ENCODE measurements at places on chromosomes 4 and X.
A peak's percentile ranks its signal among the peaks of the same experiment; 100 is the strongest.

DNA sequence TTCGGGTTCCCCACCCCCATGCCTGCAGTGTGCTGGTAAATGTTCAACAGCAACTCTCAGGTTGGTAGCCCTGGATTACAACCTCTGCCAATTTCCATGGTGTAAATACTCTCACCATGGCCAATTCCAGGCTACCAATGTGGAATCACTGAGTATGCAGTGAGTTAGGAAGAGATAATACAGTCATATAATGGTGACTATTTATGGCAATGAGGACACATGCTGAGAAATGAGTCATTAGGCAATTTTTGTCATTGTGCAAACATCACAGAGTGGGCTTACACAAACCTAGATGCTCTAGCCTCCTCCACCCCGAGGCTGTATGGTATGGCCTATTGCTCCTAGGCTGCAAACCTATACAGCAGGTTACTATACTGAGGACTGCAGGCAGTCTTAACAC, 4.6 kb upstream of the CLDN24 start:
- no peak for DNase-seq

DNA sequence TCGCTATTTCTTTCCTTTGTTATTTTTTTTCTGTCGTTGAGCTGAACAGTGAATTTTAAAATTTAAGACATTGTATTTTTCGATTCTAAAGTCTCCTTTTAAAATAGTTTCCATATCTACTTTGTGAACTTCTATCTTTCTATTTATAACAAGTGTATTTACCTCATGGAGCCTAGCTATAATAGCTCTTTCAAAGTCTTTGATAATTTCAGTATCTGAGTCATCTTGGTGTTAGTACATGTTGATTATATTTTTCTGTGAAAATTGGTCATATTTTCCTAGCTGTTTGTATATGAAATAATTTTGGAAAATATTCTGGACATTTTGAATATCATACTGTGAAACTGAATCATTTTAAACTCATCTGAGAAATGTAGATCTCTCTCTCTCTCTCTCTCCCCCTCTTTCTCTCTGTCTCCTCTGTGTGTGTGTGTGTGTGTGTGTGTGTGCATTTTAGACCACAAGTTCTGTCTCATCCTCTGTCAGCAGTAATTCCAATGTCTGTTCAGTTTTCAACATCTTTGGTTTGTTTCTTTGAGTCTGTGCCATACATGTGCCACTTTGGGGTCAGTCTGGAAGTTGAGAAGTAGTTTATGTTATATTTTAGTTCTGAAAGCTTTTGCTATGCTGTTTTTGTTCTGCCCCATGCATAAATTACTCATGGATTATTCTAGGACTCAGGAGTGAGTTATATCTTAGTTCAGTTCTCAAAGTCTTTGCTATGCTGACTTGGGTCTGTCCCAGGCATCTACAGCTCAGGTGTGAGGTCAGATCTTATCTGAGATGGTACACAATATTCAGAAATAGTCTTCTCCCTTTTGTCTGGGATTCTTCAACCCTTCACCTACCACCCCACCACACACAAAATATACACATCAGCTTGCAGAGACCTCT, 366.4 kb upstream of the CASK start:
- DNase-seq: no peak

GRCh38 chrX:1592470-1593142, 1.2 kb downstream of the AKAP17A start:
- no peak for DNase-seq

GRCh38 chrX:13001097-13001496, 26.2 kb downstream of the TMSB4X start:
- DNase-seq: no peak

GRCh38 chr4:78781924-78782323, 5.8 kb downstream of the BMP2K start:
- no peak for DNase-seq

DNA sequence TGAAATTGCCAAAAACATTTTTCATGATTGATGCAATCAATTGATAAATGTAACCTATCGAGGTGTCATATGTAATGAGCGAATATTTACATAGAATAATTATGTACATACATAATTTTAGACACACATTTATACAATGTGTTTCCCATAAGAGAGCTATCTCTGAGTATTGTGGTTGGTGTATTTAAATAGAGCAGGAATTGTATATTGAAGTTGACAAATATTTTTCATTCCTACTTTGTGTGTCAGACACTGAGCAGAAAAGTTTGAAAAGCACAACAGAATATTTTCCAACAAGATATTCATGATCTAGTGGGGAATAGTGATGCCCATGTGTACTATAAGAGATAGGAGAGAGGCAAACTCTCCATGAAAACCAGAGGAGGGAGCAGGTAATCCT, 295.2 kb downstream of the ANKRD50 start:
- DNase-seq: no peak

DNA sequence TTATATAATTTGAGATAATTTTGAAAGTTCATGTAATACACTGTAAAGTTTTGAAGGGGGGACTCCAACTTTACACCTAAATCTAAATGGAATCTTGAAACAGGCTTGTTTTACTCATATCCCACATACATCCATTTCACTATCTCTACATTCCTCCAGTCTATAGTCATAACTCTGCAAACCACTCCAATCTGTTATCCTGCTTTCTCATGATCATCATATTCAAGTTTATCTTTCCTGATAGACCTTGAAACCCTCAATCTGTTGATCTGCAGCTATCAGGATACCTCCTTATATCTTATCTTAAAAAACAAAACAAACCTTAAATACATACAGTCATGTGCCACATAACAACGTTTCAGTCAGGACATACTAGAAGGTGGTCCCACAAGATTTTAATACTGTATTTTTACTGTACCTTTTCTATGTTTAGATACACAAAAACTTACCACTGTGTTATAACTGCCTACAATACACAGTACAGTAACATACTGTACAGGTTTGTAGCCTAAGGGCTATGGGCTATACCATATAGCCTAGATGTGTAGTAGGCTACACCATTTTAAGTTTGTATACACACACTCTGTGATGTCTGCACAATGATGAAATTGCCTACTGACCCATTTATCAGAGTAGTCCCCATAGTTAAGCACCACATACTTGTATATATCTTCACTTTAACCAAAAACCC, 14.0 kb downstream of the CHIC2 start:
- DNase-seq: no peak

- DNase-seq: no peak
Observed at GRCh38 chrX:69101683-69102251, 63.5 kb downstream of the PJA1 start.

DNA sequence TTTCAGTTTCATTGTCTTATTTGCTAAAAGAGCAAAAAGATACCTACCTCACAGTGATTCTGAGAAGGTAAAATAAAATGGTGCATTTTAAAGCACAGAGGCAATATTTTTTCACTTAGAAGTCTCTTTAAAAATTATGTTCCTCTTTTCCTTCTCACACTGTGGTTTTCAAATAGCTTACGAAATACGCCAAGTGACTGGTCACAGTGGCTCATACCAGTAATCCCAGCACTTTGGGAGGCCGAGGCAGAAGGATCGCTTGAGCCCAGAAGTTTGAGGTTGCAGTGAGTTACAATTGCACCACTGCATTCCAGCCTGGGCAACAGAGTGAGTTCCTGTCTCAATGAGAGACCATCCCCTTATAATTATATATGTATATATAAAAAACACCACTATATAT, 372.6 kb downstream of the FBXO8 start:
- no peak for DNase-seq

DNA sequence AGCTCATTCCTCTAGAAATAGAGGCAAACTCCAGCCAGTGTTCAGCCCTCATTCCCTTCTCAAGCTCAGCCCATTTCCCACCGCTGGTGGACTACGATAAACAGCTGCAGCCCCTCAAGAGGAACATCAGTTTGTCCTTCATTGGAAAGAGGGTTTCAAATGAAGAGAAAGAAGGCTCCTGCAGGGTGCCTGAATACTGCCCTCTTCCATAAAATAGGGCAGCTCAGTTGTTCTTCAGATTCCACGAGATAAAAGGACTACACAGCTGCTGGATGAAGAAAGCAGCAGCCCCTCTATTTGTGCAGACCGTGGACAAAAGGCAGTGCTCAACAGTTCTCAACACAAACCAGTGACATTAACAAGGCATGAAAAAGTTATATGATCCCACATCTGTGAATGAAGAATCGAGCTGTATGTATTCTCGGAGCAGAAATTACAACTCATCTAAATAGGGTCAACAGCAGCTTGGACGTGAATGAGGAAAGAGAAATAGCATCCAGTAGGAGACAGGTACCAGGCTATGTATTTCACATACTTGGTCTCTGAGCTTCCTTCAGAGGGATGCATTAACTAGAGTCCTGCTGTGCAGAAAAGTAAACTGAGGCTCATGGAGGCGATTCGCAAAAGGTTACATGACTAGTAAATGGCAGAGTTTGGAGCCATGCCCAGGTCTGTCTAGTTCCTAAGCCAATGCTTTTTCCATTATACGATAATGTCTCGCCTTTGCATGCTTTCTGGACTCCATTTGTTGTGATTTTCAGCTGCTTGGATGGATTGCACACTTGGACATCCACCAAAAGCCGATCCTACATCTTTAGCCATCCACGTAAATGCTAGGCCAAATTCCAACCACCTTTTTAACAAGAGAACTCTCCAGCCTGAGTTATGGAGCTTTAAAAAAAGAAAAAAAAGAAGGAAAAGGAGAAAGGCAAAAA, 301.2 kb upstream of the PPARGC1A start:
- DNase-seq: no peak

DNA sequence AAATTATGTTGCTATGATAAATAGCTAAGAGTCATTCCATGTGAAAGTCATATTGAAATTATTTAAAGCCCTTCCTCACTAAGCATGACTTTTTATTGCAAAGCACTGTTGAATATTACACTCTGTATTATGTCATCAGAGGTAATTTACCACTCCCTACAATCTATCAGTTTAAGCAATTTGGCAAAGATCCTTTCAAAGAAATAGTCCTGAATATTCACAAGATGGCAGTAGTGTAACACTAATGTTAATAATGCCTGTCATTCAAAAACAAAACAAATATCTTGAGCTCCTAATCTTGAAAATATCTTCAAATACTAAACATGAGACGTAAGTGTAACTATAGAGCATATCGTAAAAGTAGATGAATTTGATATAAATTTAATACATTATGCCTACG, 208.6 kb upstream of the TECRL start:
- no peak for DNase-seq

DNA sequence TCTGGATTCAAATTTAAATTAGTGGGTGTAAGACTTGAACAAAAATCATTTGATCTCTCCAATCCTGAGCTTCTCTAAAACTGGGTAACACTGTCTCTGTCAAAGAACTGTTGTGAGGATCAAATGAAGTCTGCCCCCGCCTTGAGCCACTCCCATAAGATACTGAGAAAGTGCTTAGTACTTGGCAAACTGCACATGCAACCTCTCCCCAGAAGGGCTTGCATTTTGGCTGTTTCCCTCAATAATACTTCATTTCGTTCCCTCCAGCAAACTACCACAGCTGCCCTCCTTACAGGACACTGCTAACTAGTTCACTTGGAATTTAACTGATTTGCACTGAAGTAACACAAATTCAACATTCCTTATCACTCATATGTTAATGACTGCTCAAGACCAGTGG, 79.8 kb downstream of the APBB2 start:
- no peak for DNase-seq

- DNase-seq: no peak
Observed at GRCh38 chr4:113050371-113050755, 910 bp downstream of the ANK2 start.

- no peak for DNase-seq
Observed at GRCh38 chr4:121308328-121308663, 72.5 kb downstream of the QRFPR start.

GRCh38 chrX:71068044-71068918, at the start of gene SNX12:
TSS of gene SNX12 (minus strand) at chrX:71068334. CDS start at chrX:71068306, 28 bp downstream.
- DNase-seq: peak; percentile 57

DNA sequence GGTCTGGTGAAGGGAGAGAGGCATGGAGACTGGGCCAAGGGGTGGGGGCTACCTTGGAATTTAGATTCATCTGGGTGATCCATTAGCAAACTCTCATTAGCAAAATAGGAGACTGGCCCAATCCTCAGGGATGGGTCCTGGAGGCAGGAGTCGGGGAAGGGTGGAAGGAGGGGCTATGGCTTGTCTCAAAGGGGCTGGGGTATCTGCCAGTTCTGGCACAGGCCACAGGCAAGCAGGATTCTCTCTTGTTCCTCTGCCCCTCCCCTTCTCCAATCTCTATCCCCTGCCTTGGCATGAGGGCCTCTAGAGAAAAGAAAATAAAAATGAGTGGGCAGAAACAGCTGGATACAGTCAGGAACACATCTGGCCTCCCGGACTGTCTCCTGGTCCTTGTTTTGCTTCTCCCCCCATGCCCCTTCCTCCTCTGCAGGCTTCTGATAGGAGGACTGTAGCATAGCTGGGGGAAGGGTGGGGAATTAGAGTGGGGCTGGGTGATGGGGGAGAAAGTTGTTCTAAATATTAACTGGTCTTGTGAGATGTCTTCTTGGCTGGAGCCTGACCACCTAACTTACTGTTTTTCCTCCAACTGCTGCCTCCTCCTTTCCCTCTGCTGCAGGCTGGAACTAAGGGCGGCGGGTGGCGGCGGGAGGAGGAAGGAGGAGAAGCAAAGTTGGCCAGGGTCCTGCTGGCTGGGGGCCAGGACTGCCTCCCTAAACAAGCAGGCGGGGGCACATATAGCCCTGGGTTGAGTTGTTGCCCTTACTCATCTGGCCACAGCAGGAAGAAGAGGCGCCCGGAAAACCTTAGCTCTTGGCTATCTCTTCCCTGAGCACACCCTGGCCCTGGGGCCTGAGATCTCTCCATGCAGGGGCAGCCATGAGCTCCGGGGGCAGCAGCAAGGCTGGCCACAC, 53.3 kb upstream of the LAS1L start:
- DNase-seq: peak; percentile 36

DNA sequence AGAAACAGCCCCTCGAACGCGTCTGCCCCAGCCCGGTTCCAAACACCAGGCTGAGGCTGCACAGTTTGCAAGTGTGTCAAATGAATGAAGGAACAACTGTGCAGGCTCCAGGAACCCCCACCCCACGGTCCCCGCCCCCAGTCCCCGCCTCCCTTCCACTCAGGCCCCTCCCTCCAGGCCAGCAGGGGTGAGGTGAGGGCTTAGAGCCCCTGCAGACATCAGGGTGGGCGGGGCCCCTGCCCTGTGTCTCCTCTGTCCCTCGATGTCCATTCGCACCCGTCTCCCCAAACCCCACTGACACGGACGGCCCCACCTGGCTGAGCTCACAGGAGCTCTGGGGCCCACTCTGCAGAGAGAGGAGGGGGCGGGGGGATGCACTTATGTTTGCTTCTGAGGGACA, 28.5 kb downstream of the TACC3 start:
- DNase-seq: no peak

DNA sequence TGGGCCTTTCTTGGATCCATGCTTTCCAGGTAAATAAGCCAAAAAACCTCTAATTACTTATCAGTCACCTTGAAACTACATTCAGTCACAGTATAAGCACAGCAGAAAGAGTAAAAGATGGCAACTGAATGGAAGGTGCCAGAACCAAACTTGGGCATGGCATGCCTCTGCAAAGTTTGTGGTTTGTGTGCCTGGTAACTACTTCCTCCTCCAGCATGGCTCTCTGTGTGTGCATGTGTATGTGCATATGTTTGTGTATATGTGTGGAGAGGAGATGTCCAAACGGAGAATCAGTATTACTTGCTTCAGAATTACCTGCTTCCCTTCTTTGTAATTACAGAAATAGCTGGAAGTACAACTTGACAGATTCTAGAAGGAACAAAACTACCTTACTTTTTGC, 67.5 kb downstream of the AGTR2 start:
- DNase-seq: no peak

All from thoracic aorta (tissue), 2 donors.